Posterior vena cava (tissue), 2 donors: ENCODE measurements at places on chromosomes 6 and 20. TPM values are rescaled to one million over a fixed set of nuclear protein-coding genes. Genes with fewer than 3 reads are reported as not detected.

Gene TRIM15
- not detected for total RNA-seq

Gene LHFPL5
- not detected for total RNA-seq

Gene CDSN
- total RNA-seq = not detected

Gene FAM162B
- total RNA-seq = 6.8 TPM

DNA sequence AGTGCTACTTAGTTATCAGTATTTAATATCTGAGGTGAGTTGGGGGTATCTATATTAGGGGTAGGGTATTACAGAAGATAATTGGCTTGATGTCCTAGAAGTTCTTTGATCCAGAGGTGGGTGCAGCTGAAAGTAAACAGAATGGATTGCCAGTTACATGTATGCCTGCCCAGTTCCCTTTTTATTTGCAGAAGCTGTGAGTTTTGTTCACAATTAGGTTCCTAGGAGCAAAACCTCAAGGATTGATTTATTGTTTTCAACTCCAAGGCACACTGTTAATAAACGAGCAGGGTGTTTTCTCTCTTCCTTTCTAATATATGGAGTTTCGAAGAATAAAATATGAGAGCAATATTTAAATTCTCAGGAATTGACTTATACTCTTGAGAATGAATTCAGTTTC lies 129.0 kb downstream of the SULF2 start:
- no peak for DNase-seq

- DNase-seq = no peak
These were observed 181.2 kb upstream of the FLRT3 start for GRCh38 chr20:14518648-14519047.

DNA sequence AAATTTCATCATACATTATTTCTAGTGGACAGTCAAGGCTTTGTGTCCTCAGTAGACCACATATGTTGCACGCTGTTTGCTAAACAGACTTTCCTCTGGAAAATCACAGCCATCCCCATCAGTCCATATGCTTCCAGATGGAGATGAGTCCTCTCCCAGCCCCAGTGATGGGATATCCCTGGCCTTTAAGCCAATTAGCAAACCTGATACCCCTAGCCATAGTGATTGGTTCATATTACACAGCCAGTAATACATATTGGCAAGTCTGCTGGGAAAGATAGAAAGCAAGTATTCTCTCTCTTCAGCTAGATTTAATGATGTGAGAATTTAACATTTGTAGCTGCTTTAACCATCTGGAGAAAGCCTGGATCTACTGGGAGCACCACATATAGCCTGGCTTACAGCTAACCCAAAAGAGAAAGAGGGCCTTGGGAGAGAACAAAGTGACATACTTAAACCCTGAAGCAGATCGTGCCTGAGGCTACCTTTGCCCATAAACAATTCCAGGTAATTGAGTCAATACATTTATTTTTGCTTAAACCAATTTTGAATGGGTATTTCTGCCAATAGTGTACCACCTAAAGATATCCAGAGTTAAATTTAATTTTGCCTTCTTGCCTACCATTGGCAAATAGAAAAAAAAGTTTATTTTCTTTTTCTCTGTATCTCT lies 103.5 kb upstream of the HIVEP1 start:
- DNase-seq = no peak
